ENCODE measurements at places on chromosomes 12 and 14.

- DNase-seq = no peak
Measured at GRCh38 chr12:112230136-112230535, 104.8 kb downstream of the TRAFD1 start.

GRCh38 chr12:24072302-24072701, 122.8 kb upstream of the SOX5 start:
- no peak for DNase-seq

- DNase-seq = no peak
Measured at GRCh38 chr14:31203414-31203742, 4.2 kb downstream of the HECTD1 start.

- no peak for DNase-seq
Measured at GRCh38 chr12:93358821-93359220, 18.9 kb upstream of the NUDT4 start.

DNA sequence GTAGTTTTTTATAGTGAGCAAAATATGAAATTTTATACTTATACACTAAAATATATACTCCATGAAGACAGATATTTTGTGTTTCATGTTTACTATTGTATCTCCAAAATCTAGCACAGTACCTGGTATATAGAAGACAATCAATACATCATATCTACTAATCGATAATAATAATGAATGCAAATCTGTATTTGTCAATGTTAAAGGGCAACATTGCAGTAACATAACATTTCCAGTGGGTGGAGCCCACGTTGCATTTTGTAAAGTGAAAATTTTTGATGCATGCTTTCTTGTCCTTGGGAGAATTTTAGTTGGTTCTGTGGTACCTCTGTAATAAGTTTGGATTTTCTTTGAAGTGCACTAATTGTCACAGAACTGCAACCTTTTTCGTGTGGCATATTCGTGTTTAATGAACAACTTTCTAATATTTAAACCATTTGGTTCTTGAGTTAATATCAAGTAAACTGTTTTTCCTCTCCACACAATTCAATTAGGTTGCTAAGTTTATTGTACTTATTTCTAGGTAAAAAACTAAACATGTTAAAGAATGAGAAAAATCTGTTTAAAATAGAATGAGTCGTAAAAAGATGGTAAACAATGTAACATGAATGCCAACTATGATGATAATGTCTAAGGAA, 47.4 kb downstream of the AVPR1A start:
- DNase-seq = peak; percentile 10
